ENCODE measurements at places on chromosomes 1 and 21. TPM values are rescaled to one million over a fixed set of nuclear protein-coding genes. Genes with fewer than 3 reads are reported as not detected.
A peak's percentile ranks its signal among the peaks of the same experiment; 100 is the strongest.

The LRIG2 gene
- total RNA-seq: 11.2 TPM

The RIPPLY3 gene
- 0.10 TPM for total RNA-seq

The IFI44 gene
- total RNA-seq: 26.9 TPM

The LCE1E gene
- total RNA-seq: not detected

The PDC gene
- total RNA-seq: not detected

The BRDT gene
- total RNA-seq: not detected

The MSH4 gene
- total RNA-seq: 0.54 TPM

The PPFIA4 gene
- total RNA-seq: 14.9 TPM

The LIPI gene
- total RNA-seq: not detected

The NTNG1 gene
- not detected for total RNA-seq

GRCh38 chr1:41465741-41466140, 18.7 kb downstream of the EDN2 start:
- peaks cover 5% of the 10 kb centered on the region for H3K27me3 ChIP-seq
- H3K4me3 ChIP-seq: no peak overlapping the region

DNA sequence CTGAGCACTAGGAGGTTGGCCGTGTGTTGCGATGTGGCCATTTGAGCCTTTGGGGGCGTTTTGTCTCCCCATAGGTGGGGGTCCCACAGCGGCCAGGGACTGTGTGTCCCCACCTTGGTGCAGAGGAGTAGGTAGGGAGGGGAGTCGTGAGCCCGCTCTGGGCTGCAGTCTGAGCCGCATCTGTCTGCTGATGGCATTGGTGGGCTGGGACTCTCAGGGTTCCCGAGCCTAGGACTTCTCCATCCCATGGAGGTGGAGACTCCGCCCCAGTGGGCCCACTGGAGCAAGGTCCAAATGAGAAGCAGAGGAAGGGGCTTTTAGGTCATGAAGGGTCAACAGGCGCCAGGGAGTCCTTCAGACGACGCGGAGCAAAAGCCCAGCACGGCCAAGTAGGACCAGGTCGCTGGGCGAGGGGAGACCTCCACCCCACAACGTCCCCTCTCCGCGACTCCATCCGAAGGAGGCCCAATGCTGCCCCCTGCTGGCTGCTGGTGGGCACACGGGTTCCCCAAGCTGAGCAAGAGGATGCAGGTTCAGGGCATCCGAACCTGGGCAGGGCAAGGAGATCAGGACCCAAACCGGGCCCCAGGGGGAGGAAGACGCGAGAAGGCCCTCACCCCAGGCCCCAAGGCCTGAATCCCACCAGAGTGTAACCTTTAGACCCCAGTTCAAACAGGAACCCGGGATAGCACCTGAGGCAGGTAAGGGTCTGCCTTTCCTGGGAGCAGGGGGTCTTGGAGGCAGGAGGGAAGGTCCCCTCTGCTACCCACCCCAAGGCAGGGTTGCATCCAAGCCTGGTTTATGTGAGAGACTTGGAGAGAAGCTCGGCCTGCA, 14.9 kb downstream of the TTC34 start:
- peaks cover 16% of the 10 kb centered on the region for H3K27me3 ChIP-seq
- DNase-seq: peak; percentile 51
- no peaks in the 10 kb centered on the region for H3K36me3 ChIP-seq

DNA sequence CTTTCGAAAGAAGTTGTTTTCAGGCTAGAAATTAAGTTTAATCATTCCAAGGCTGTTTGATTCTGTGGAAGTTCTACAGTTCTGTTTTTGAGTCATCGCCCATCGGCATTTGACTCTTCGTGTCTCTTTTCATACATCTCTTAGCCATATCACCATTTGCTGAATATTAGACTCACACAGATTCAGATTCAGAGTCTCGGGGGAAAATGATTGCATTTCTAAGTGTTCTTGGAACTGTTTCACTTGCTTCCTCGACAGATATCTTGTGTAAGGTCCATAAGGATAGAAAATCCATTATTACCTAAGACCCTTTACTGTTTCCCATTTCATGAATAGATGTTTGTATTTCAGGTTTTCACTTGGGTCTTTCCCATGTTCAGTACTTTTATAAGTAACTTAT, 237.0 kb upstream of the SGIP1 start:
- no peak overlapping the region for H3K4me3 ChIP-seq
- H3K4me1 ChIP-seq: peaks cover 47% of the 10 kb centered on the region
- no peak for DNase-seq
- H3K27me3 ChIP-seq: no peaks in the 10 kb centered on the region
- H3K27ac ChIP-seq: peak overlapping the region; percentile 20

- peaks cover 13% of the 10 kb centered on the region for H3K36me3 ChIP-seq
- H3K27ac ChIP-seq: no peak overlapping the region
Observed at GRCh38 chr1:234922987-234923386, 205.7 kb downstream of the TOMM20 start.

DNA sequence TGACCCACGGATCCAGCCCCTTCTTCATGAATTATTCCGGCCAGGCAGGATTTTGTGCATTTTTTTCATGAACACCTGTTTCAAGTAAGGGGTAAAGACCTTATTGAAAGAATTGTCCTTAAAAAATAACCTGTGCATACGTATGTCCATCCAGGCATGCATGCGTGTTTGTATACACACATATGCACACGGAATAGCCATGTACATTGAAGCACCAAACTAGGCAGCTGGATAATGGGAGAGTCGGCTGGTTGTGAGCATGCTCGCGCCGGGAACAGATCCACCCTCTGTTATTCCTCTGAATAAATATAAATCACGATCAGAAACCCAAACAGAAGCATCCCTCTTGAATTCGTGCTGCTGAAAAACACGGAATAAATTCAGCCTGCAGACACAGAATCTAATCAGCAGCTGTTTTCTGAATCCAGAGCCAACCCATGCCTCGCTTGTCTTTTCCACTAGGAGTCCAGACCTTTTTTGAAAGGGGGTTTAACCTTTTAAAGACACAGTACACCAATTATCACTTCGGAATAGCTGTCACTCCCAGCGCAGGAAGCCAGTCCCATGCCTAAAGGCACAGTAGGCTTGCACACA, at the start of gene HIVEP3:
TSS of gene HIVEP3 (minus strand) at position 473 of the 594 bp plus-strand sequence.
- peak within 1 kb of the TSS; percentile 86 for H3K4me3 ChIP-seq
- no peak for DNase-seq
- peak within 1 kb of the TSS; percentile 95 for H3K27ac ChIP-seq
- peaks cover 73% of the 10 kb centered on the region for H3K4me1 ChIP-seq
- peaks cover 5% of the 10 kb centered on the region for H3K36me3 ChIP-seq
- peaks cover 4% of the 10 kb centered on the region for H3K27me3 ChIP-seq

GRCh38 chr1:30008372-30008997, 714.9 kb downstream of the MATN1 start:
- no peak overlapping the region for H3K27ac ChIP-seq
- H3K4me1 ChIP-seq: no peaks in the 10 kb centered on the region
- peaks cover 4% of the 10 kb centered on the region for H3K27me3 ChIP-seq
- no peak for DNase-seq
- H3K36me3 ChIP-seq: no peaks in the 10 kb centered on the region

DNA sequence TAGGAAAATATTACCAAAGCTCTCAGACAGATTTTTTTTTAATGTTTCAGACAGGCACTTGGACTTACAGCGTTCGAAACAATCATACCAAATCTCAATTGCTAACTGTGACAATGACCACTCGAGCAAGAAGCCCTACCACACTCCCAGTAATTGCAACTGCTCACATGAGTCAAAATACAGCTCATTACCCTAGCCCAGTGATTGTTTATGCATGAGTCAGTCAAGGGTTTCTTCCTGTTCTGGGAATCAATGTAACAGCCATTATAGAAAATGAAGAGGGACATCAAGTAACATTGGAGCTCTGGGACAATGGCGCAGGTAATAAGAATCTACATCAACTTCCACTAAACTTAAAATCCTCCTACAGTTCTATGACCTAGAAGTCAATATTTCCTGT, 56.1 kb upstream of the SH3GLB1 start:
- H3K36me3 ChIP-seq: no peaks in the 10 kb centered on the region
- H3K27ac ChIP-seq: no peak overlapping the region
- H3K4me1 ChIP-seq: no peaks in the 10 kb centered on the region
- H3K4me3 ChIP-seq: no peak overlapping the region
- no peak for DNase-seq

- no peaks in the 10 kb centered on the region for H3K4me1 ChIP-seq
- H3K4me3 ChIP-seq: no peak overlapping the region
- H3K36me3 ChIP-seq: no peaks in the 10 kb centered on the region
Observed at GRCh38 chr21:30689822-30690221, 28.8 kb downstream of the KRTAP21-3 start.

GRCh38 chr1:212958175-212958574, 7.8 kb downstream of the VASH2 start:
- H3K27me3 ChIP-seq: peaks cover 18% of the 10 kb centered on the region
- H3K27ac ChIP-seq: no peak overlapping the region
- no peaks in the 10 kb centered on the region for H3K4me1 ChIP-seq
- no peak overlapping the region for H3K4me3 ChIP-seq

DNA sequence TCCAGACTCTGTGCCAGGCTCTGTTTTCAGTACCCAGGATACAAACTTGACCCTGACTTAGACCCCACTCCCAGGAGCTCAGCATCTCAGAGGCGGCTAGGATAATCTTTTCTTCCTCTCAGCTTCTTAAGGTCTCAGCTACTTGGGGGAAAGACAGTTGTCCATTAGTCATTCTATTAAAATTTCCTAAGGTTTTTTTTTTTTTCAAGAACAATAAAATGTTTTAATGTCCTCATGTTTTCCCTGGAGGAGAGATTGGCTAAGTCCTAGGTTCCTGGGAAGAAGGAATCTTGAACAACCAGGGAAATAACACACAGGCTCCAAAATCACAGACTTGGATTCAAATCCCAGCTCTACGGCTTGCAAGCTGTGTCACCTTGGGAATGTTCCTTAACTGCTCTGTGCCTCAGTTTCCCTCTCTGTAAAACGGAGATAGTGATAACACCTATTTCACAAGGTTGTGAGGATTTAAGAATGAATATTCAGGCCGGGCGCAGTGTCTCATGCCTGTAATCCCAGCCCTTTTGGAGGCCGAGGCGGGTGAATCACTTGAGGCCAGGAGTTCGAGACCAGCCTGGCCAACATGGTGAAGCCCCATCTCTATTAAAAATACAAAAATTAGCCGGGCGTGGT, 33.0 kb downstream of the CDK18 start:
- H3K27ac ChIP-seq: peak overlapping the region; percentile 25
- no peaks in the 10 kb centered on the region for H3K36me3 ChIP-seq
- peaks cover 9% of the 10 kb centered on the region for H3K4me1 ChIP-seq
- peaks cover 12% of the 10 kb centered on the region for H3K27me3 ChIP-seq

- no peak overlapping the region for H3K4me3 ChIP-seq
- H3K27ac ChIP-seq: peak overlapping the region; percentile 3
- H3K4me1 ChIP-seq: peaks cover 72% of the 10 kb centered on the region
- DNase-seq: no peak
- H3K27me3 ChIP-seq: peaks cover 4% of the 10 kb centered on the region
Observed at GRCh38 chr21:33944185-33944763, 28.7 kb upstream of the ATP5PO start.

- H3K27ac ChIP-seq: no peak overlapping the region
- H3K4me1 ChIP-seq: no peaks in the 10 kb centered on the region
- no peak for DNase-seq
- no peak overlapping the region for H3K4me3 ChIP-seq
- no peaks in the 10 kb centered on the region for H3K27me3 ChIP-seq
Observed at GRCh38 chr21:42843056-42843455, 36.3 kb downstream of the WDR4 start.

DNA sequence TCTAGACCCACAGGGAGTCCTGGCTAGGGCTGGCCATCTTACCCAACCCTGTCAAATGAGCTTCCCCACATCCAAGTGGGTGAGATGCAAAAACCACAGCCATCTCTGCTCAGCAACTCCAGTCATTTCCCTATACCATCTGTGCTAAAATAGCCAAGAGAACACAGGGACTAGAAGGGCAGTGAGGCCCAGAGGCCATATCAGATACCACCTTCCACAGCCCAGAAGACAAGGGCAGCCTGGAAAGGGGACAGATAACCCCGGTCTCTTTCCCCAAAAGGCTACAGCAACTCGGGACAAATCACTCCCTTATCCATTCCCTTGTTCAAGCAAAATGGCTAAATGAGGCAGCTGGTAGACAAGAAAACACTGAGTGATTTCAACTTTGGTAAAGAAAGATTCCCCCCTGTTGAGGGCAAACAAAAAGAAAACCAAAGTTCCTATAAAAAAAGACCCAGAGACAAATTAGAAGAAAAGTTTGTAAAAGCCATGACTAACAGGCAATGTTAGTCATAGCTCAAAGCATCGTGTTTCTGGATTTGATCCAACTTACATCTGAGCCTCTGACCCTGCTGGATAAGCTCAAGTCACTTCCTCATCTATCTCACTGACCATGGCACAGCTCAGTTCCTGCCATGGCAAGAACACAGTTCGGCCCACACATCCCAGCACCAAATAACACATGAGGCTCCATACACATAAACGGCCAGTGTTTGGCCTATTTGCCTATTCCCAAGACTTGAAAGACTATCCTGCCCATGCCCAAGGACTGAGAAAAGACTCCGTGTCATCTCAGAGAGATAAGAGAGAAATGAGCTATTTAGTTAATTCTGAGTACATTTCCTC, 3.1 kb downstream of the LAMB3 start:
- peak overlapping the region; percentile 10 for H3K27ac ChIP-seq
- peaks cover 85% of the 10 kb centered on the region for H3K4me1 ChIP-seq
- peak overlapping the region; percentile 1 for H3K4me3 ChIP-seq
- no peak for DNase-seq
- H3K27me3 ChIP-seq: no peaks in the 10 kb centered on the region

- DNase-seq: no peak
- no peaks in the 10 kb centered on the region for H3K27me3 ChIP-seq
- peak overlapping the region; percentile 50 for H3K27ac ChIP-seq
- peaks cover 53% of the 10 kb centered on the region for H3K4me1 ChIP-seq
Observed at GRCh38 chr1:231390071-231390470, 32.0 kb downstream of the EGLN1 start.

GRCh38 chr1:176046926-176047325, 160.2 kb downstream of the COP1 start:
- no peak for DNase-seq
- peaks cover 10% of the 10 kb centered on the region for H3K36me3 ChIP-seq
- H3K27me3 ChIP-seq: no peaks in the 10 kb centered on the region
- H3K4me1 ChIP-seq: no peaks in the 10 kb centered on the region
- no peak overlapping the region for H3K27ac ChIP-seq

DNA sequence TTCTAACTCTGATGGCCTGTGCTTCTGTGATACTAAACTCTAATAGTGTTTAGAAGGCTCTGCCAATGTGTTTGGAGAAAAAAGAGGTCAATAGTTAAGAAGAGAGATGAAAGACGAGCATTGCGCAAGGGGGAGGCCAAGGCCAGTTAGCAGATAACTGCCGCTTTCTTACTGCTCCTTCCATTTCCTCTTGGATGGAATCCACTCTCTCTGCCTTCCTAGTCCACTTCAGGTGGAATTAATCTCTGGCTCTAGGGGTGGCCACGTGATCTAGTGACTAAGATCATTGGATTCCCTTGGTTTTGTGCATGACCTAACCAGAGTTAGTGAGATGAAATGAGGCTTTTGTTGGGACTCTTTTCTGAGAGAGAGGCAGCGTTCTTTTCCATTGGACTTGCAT, 148.3 kb downstream of the ACTL8 start:
- H3K4me1 ChIP-seq: no peaks in the 10 kb centered on the region
- H3K4me3 ChIP-seq: no peak overlapping the region
- no peaks in the 10 kb centered on the region for H3K36me3 ChIP-seq
- DNase-seq: no peak
- peaks cover 10% of the 10 kb centered on the region for H3K27me3 ChIP-seq
